GM23248 (cell line): ENCODE measurements at places on chromosomes 1 and 21.

DNA sequence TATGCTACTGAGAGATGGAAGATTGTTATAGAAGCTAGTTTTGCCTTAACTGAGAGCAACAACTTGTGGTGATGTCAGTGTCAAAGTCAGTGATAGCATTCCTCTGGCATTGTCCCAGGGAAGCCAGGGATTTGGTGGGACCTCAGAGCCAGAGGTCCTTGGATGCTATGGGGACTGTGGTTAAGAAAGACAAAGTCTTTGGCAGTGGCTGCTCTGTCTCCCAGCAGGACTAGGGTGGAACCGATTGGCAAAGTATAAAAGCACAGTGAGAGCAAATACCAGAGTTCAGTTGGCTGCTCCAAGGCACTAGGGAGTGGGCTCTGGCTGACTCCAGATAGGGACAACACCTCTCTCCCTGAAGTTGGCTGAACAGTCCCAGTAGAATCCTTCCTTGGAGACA lies 104.8 kb downstream of the GDAP2 start:
- no peak for DNase-seq

- DNase-seq, result no peak
These were observed 14.0 kb downstream of the AHDC1 start for GRCh38 chr1:27589841-27590426.

DNA sequence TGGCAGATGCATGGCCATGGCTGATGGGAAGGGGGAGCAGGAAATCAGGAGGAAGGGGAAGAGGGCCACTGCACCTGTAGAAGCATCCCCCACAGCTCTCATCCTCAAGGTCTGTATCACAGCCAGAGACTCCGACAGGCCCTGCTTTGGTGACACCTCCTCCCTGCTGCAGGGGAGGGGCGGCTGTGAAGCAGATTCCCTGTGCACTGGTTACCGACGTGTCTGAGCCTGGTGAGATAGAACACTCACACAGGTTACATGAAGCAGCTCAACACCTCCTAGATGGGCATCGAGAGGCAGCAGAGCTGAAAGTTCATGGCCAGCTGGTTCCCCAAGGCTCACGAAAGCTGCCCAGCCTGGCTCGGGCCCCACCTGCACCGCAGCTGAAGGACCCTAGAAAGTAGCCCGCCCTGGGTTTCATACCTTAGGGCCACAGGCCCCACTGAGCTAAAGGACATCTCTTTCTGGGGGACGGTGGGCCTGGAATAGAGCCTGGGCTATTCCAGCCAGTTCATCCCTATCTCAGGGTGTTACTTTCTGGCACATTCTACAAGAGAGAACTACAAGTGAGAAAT lies 30.2 kb upstream of the AJAP1 start:
- no peak for DNase-seq

- peak; percentile 75 for DNase-seq
These were observed 6.3 kb downstream of the CELF3 start for GRCh38 chr1:151710187-151710840.

DNA sequence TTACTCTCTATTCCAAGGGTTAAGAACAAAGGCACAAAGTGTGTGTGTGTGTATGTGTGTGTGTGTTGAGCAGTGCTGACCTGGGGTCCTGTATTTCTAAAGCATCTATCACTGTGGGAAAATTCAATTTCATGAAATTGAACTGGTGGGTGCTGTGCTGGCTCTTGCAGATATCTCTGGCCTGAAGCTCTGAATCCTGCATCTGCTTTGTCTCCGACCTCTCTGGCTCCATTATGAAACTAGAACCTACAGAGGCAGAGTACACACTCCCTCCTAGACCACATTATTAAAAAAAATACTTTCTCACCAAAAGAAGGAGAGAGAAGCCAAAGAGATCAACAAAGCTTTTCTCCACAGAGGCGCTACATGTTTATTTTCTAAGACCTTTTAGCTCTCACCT lies 88.4 kb upstream of the PDE4B start:
- DNase-seq, result no peak

- DNase-seq, result peak; percentile 60
These were observed 31.1 kb upstream of the MTF1 start for GRCh38 chr1:37890378-37891014.

GRCh38 chr1:201656311-201657032 lies 117.5 kb downstream of the NAV1 start:
- DNase-seq, result peak; percentile 36

DNA sequence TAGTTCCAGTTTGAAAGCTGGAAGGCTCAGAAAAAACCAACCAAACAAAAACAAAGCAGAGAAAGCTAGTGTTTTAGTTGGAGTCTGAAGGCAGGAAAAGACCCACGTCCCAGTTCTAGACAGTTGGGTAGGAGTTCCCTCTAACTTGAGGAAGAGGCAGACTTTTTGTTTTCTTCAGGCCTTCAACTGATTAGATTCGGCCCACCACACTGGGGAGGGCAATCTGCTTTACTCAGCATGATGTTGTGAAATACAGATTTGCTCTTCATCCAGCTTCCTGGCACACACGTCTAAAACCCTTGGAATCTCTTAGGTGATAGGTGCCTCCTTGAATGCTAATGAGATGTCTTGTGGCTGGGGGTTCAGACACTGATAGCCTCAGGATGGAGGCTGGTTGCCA lies 49.1 kb upstream of the CSF3R start:
- DNase-seq, result no peak

- peak; percentile 99 for DNase-seq
These were observed 237.0 kb downstream of the MRPL39 start for GRCh38 chr21:25370311-25370744.

DNA sequence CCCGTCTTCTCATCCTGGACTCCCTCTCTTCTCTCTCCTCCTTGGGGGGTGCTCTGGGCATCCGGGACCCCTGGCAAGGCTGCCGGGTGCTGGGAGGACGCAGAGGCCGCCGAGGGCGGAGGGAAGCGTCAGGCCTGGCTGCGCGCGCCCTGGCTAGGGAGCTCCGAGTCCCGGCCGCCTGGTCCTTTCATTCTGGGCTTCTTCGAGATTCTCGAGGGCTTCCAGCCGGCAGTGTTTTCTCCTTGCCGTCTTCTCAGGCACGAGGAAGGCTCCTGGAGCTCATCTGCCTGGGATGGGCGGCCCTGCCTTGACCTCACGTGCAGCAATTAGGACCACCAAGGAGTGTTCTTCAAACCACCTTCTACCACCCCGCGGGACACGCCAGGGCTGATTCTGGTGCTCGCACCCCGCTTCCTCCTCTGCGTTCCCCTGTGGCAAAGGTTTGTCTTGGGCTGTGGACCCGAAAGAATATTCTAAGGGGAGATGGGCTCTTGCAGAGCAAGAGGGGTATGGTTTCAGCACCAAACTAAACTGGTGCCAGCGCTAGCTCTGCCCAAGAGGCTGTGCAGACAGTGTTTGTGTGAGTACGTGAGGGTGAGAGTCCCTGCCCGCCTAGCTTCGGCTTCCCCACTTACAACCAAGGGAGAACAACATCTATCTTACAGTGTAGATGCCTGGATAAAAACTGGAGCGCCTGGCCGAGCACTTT lies 36.5 kb downstream of the PIK3CD start:
- peak; percentile 71 for DNase-seq

DNA sequence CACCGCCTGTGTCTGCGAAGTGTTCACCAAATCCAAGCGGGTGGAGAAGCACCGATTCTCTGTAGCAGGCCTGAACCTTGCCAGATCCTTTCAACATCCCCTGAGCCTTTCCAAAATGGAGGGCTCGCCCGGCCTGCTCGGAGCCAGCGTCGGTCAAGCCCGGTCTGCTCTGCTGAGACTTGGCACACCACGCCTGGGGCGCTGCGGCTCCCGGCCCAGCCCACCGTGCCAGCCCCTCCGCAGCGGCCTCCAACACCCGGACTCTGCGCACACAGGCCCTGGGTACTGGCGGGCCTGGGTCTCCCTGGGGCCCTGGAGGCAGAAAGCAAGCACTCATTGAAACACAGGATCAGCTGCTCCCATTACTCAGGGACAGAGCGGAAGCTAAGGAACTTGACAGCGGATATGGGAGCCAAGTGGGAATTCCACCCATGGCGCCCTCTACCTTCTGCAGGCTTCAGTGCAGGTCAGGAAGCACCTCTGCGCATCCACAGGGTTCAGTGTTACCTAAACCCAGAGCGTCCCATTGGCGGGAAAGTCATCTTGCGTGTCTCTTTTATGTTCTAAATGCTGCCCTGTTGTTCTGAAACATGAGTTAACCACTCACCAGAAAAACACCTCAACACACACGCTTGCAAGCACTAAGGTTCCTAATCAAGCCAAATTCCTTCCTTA lies 159.9 kb downstream of the ZBTB18 start:
- peak; percentile 42 for DNase-seq

DNA sequence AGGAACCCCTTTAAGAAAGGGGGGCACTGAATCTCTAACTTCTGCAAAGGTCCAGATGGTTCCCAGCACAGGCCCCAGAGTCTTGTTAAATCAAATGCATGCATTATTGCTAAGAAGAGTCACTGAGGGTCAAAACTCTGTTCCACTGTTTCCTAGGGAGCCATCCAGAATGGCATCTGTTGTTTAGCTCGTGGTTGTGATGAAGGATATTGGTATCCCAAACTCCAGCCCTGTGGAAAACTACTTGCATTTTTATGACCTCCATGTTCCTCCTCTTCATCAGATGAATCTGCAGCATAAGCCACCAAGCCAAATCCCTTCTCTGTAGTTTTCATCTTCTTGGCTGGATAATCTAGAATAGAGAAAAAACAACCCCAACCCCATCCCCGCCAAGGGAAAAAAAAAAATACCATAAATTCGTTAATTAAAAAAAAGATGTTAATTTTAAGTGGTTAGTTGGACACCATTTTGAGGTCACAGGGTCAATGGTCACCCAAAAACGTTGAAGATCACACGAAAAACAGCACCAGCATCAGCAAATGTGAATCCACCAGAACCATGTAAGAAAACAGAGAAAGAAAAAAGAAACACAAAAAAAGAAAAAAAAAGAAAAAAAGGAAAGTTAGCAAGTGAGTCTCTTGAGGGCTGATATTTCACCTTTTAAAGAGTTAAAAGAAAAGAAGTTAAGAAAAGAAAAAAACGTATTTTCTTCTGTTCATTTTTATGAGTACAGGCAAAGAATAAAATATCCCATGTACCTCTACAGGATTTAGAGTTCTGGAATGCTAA lies 3.0 kb upstream of the RIT1 start:
- DNase-seq, result peak; percentile 56

- DNase-seq, result no peak
These were observed 17.4 kb downstream of the ZNF326 start for GRCh38 chr1:90012300-90012699.

DNA sequence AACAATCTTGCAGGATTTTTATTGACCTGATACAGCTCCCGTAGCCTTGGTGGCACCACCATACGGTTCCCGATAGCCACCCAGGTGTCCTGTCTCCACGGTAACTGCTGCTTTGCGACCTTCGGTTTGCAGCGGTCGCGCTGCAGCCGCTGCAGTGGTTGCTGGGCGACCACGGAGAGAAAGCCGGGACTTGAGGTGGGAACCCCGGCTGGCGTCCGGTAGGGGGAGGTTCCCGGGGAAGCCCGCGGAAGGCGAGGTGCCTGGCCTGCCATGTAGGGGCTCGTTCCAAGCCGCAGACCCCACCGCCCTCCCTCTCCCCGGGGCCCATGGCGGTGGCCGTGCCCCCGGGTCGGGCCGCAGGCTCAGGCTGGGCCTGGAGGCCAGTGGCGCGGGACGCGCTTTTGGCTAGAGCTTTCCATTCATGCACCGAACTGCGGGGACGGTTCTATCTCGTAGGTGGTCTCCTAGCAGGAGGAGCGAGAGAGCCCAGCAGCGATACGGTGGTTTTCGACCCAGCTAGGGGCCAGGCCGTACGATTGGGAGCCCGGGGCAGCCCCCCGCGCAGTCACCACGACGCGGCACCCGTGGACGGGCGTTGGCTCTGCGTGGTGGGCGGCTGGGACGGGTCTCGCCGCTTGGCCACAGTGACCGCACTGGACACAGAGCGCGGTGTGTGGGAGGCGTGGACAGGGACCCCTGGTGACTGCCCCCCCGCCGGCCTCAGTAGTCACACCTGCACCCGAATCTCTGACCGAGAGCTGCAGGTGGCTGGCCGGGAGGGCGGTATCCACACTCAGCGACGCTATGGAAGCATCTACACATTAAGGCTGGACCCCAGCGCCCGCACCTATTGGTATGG lies at the start of gene KLHDC9:
Gene KLHDC9, plus strand, starts transcription at position 152 of the 859 bp plus-strand sequence. Its CDS starts 175 bp downstream, at position 327.
- peak; percentile 79 for DNase-seq

GRCh38 chr1:66758241-66758755 lies 6.0 kb downstream of the DYNLT5 start:
- no peak for DNase-seq

- peak; percentile 72 for DNase-seq
These were observed 73.6 kb downstream of the ZNF281 start for GRCh38 chr1:200336101-200336845.

GRCh38 chr1:97791251-97791650 lies 129.6 kb downstream of the DPYD start:
- no peak for DNase-seq

DNA sequence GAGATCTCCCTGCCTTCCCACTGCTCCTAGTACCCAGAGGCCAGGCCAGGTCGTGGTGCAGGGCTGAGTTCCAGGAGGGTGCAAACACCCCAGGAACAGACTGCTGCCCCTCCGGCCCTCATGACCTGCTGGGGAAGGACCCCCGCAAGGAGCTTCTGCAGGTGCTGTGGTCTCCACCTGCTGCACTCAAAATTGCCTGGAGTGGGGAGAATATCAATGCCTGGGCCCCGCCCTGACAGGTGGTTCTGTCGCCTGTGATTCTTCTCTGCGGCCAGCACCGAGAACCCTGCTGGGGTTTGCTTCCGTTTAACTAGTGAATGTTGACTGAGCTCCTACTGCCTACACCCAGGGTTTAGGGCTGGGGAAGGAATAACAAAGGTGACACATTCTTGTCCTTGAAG lies 2.1 kb upstream of the TFF3 start:
- no peak for DNase-seq

- no peak for DNase-seq
These were observed 964.2 kb upstream of the ADGRL2 start for GRCh38 chr1:80836505-80836904.

GRCh38 chr1:109930252-109930993 lies 19.8 kb downstream of the CSF1 start:
- DNase-seq, result no peak

DNA sequence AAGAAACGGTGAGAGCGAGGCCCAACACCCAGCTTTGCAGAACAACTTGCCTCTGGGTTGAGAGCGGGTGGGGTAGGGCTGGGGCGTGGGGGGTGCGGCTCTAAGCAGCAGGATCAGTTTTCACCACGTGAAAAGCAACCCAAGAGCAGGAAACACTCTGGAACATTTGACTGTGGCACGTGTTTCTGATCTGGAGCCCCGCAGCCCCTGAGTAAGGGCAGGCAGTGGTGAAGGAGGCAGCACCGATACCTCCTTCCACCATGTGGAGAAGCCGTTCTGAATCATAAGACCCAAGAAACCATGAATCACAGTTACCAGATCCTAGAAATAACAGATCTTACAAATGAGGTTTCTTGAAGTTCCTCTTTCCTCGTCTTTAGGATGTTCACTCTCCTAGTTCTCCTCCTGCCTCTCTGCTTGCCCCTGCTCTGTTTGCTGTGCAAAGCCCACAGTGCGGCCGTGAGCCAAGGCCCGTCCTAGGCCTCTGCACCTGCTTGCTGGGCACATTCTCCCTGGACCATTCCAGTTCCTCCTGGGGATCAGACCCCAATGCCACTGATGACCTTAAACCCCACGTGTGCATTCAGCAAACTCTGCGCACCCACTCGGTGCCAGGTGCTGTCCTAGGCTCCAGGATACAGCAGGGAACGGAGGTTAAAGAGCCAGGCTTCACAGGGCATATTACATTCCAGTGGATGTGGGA lies 31.9 kb downstream of the SLC1A7 start:
- peak; percentile 87 for DNase-seq
